Tibial nerve (tissue), 4 donors: ENCODE measurements at places on chromosomes 6 and 20.
A peak's percentile ranks its signal among the peaks of the same experiment; 100 is the strongest.

- no peak for DNase-seq
Measured at GRCh38 chr6:159935065-159935464, 33.8 kb upstream of the IGF2R start.

- DNase-seq: no peak
Measured at GRCh38 chr6:5524110-5524509, 262.8 kb downstream of the FARS2 start.

GRCh38 chr20:49219924-49220831 is 962 bp downstream of the DDX27 start:
- DNase-seq: no peak

DNA sequence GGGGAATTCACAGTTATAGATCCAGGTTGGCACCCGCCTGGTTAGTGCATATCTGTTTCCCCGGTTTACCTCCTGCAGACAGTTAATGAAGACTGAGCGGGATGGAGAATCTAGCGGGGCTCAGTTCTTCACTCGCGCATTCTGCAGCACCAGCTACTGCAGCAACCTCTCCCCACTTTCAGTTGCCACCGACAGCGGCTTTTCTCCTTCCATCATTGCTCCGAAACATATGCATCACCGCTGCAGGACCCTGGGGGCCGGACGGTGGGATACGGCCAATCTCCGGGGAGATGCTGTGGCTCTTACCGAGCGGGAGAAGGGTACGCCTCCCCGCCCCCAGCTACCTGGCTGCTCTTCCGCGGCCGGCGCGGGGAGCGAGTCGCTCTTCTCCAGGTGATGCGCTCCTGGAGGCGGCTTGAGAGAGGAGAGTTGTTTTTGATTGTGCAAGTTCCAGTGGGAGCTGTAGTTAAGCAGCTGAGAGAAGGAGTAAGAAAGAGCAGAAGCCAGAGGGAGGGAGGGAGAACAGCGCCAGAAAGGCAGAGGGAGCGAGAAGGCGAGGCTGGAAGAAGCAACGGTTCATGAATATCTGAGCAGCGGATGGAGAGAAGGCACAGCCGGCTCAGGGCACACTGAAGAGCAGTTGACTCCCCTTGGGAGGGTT is at the start of gene SGK1:
Gene SGK1, minus strand, starts transcription at position 642 of the 661 bp plus-strand sequence. CDS start 652 bp downstream, outside the sequence.
- DNase-seq: no peak

DNA sequence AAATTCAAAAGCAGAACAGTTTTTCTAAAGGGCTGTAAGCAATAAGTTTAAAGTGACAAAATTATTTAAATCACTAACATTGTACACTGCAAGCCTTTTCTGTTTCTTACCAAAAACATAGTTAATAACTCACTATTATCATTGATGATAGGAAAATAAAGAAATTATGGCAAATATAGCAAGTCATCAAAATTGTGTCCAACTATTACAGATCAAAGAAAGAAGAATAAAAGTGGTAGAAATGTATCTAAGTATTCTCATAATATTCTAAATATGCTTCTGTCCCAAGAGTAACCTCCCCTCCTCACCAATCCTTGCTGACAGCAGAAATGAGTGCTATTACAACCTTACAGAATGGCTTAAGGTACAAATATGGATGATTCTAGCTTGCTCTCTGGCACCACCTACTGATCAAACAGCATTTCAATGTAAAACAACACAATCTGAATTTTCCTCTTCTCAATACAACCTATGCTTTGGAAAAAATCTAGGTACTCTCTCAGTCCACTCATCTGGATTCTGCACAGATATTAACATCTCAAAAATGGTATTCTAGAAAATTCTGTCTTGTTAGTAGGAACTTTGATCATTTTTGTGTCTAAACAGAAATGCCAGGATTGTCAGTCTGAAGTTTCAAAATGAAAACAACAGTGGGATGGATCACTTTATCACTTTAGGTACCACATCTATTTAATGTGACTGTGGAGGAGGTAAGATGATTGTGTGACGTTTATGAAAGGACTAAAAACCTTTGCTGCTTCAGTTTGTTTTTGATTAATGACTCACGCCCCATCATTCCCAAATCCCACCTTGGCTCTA is 40.9 kb downstream of the ZFP64 start:
- no peak for DNase-seq

GRCh38 chr6:152271776-152272464 is 365.2 kb downstream of the SYNE1 start:
- no peak for DNase-seq

- no peak for DNase-seq
Measured at GRCh38 chr6:13517116-13517515, 29.7 kb upstream of the GFOD1 start.

- DNase-seq: no peak
Measured at GRCh38 chr6:36743538-36744303, 46.1 kb downstream of the RAB44 start.

GRCh38 chr6:121886223-121886830 is 450.9 kb downstream of the GJA1 start:
- no peak for DNase-seq

GRCh38 chr6:34484391-34484790 is 18.5 kb downstream of the PACSIN1 start:
- no peak for DNase-seq

GRCh38 chr20:42963796-42964195 is 225.9 kb downstream of the PTPRT start:
- no peak for DNase-seq

- no peak for DNase-seq
Measured at GRCh38 chr6:122790028-122790422, 967 bp downstream of the SMPDL3A start.

DNA sequence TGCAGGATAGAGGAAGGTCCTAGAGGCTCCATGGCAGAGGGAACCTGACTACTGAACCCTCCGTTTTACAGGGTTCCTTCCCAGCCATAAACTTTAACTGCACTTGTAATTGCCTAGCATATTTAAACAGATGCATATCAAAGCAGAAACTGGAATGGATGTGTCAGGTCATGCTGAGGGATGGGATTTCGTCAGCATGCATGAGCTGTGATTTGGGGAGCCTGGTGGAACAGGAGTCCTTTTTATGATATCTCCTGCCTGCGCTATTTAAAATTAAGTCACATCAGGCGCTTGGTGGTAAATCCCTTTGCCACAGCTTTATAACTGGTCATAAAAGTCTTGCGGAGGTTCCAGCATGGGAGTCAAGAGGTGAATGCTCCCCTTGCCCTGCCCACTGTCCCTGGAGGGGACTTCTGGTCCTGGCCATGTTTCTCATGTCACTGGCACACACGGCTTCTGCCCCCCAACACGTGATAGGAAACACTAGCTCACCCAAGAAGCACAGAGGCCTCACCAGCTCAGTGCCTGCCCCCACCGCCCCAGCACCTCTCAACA is 26.0 kb upstream of the PCMTD2 start:
- DNase-seq: no peak

DNA sequence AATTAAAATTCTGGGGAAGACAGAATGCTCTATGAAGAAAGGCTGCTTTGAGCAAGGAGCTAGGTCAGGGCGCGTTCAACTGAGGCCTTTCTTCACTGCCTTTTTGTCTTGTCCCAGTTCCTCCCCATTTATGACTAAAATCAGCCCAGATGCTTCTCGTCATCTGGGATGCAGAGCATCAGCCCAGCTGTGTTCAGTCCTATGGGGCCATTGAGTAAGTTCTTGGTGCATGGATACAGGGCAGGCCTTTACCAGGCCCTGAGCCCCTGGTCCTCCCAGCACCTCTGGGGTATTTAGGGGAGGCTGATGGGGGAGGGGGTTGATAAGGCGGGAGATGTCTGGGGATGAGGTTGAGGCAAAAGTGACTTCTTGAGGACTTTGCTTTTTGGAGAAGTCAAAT is 55.7 kb downstream of the PTPN1 start:
- DNase-seq: no peak

DNA sequence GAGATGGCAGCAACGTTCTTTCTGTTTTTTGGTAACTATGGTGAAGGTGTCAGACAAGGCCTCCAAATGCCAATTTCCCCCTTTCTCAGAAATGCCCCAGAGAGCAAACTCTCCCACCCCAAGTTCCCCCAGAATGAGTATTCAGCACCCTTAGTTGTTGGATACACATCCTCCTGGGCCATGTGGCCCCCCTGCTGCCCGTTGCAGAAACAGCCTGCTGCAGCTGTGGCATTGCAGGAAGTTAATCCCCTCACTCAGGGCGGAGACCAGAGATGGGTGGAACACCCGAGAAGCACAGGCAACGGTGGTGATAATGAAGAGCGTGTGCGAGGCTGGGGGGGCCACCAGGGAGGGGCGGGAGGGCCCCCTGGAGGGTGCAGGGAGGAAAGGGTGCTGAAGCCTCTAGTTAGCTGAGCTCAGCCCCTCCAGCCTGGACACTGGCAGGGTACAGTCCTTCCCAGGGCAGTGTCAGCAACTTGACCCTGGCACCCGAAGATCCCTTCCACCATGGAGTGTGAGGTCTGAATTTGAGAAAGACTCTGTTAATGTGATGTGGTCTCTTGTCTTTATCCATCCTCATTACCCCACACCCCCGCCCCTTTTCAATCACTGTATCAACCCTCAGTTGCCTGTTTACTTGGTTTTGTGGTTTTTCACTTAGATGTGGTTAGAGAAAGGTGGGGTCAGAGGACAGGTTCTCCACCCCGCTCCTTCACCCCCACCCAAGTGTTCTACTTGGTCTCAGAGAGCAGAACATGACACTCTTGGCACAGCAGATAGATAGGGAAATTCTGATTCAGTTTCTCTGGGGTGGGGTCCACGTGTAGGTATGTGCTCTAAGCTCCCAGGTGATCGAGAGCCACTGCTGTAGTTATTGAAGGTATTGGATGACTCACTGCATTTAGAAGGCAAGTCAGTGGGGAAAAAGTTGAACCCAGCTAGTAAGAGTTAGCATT is 208.8 kb upstream of the SUPT3H start:
- DNase-seq: no peak

DNA sequence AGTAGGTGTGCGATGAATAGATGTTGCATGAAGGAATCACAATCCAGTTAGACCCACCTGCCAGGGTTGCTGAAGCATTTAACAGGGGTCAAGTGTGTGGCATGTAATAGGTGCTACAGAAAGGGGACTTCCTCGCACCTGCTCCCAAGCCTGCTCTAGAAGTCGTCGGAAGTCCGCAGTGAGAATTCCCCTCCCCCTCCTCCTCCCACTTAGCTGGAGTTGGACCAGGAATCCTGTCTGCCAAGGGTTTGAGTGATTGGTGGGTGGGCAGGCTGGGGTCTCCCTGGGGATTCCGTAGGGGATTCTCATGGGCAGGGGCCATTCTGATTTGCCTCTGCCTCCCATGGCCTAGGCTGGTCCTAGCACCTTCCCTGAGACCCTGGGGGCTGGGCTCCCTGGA is 10.3 kb downstream of the SCRT2 start:
- no peak for DNase-seq

DNA sequence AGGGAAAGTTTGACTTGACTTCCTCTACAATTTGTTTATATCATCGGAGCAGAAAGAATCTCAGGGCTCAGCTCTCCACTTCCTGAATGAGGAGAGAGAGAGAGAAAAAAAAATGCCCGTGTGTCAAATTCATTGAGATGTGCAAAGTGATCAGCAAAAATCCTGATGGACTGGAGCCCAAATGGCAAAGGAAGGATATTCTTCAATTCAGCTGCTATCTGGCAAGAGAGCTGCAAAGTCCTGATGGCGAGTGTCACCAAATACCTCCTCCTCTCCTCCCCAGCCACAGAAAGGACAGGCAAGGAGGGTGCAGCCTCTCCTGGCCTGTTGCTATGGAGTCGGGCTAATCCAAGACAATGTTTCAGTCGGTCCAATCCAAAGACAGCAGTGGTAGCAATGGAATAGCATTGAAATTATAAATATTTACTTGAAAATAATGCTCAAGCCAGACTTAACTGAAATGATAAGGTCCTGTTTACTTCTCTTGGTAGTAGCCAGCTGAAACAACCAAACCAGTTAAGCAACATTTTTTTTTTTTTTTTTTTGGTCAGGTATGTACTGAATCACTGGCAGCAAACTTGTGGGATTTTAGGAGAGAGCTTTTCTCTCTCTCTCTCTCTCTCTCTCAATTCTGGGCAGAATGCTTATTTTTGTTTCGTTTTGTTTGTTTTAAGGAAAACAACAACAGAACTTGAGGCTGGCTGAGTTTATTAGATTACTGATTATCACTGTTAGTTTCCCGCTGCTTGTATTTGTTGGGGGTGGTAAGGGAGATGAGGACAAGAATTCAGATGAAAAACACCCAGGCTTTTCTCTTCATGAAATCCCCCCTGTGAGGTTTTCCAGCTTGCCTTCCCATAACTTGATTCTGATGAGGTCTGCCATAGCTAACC is 204.2 kb downstream of the BCAS1 start:
- DNase-seq: peak; percentile 23

DNA sequence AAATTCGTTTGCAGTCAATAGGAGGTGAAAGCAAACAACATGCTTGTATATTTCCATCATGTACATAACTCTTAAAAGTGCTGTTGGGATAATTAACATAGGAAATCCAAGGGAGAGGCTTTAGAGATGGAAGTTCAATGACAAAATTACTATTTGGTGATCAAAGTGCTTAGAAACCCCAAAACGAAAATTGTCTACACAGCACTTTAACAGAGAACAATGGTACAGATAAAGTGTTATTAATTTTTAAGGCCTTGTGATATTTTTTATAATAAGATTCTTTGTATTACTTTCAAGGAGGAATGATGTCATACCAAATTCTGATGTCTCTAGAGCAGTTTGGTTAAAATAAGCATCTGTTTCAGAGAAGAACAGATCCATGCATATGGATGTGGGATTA is 406.3 kb downstream of the EPHA7 start:
- DNase-seq: no peak

GRCh38 chr6:142740449-142740848 is 204.5 kb downstream of the HIVEP2 start:
- DNase-seq: no peak

- no peak for DNase-seq
Measured at GRCh38 chr6:98839781-98840361, 5.5 kb downstream of the POU3F2 start.

GRCh38 chr20:45997187-45997586 is 11.5 kb upstream of the MMP9 start:
- DNase-seq: no peak

- DNase-seq: no peak
Measured at GRCh38 chr20:10381477-10381876, 52.5 kb downstream of the MKKS start.

DNA sequence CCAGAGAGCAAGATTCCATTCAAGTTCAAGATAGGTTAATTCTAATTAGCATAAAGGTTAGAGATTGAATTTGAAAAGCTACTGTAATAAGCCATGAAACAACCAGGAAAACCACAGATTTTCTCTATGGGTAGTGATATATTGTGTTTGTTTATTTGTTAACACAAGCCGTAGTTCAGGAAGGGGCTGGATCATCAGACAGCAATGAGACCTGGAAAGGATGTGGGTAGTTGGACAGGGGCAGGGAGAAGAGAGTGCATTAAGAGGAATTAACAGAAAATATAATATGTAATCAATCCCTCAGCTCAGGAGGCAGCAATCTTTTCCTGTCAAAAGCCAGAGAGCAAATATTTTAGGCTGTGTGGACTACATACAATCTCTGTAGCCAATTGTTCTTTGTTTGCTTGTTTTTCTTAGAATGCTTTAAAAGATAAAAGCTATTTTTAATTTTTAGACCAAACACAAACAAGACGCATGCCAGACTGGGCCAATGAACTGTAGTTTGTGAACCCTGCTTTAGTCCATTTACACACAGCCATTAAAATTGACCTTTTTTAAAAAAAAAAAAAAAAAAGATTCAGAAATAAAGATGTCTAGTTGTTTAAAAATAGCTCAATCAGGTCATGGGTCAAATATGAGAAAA is 398.7 kb upstream of the MARCKS start:
- DNase-seq: no peak

- DNase-seq: no peak
Measured at GRCh38 chr6:40295251-40295950, 291.8 kb downstream of the LRFN2 start.
